ENCODE measurements at places on chromosomes 12 and 14.

DNA sequence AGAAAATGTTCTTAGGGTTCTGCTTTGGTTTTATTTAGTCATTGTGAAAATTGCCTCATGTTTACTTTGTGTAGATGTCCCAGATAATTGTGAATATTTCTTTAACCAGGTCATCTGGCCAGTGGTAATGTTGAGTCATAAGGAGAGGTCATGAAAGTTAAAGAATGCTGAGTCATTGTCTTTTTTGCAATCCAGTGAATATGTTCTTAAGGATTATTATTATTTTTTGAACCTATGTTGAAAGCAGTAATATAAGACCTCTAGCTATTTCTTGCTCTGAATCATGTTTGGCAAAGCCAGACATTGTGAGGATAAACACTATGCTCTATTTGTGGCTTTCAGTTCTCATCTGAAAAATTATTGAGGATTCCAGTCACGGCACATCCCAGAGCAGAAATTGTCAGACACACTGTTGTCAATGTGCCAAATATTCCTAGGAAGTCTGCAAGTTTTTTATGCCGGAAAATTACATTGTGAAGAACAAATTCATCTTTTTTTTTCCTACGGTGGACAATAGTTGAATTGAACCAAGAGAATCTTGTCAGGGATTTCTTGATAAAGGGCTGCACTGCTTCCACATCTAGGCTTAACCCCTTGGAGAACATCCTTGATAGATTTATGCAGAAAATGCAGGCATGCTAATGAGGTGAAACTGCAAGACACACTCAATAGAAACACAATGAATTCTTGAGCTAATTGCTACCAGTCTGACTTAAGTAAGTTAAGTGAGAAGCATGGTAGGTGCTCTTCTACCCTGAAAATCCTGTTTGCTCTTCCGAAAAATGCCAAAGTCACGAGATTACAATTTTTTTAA lies 369.6 kb downstream of the ATP23 start:
- DNase-seq: no peak

- no peak for DNase-seq
Observed at GRCh38 chr12:131701705-131702572, 9.0 kb upstream of the SFSWAP start.

GRCh38 chr12:132270516-132270915 lies 58.9 kb downstream of the GALNT9 start:
- no peak for DNase-seq

GRCh38 chr12:58067610-58068387 lies 126.4 kb downstream of the ATP23 start:
- DNase-seq: no peak

DNA sequence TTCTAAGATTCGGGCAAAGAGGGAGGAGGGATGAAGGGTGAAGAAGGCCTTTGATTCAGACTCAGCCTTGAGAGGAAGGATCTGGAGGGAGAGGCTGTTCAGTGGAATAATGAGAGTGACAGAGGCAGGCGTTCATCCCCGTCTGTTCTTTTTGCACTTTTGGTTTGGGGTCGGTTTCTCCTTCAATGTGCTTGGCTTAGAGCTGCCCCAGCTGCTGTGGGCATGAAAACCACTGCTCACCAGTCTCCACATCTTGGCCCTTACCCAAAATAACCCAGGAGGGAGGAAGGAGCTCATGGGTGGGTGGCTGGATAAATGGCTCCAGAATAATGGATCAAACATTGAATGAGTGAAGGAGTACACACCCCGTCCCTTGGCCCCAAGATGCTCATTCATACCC lies 261.7 kb upstream of the FKBP4 start:
- no peak for DNase-seq

DNA sequence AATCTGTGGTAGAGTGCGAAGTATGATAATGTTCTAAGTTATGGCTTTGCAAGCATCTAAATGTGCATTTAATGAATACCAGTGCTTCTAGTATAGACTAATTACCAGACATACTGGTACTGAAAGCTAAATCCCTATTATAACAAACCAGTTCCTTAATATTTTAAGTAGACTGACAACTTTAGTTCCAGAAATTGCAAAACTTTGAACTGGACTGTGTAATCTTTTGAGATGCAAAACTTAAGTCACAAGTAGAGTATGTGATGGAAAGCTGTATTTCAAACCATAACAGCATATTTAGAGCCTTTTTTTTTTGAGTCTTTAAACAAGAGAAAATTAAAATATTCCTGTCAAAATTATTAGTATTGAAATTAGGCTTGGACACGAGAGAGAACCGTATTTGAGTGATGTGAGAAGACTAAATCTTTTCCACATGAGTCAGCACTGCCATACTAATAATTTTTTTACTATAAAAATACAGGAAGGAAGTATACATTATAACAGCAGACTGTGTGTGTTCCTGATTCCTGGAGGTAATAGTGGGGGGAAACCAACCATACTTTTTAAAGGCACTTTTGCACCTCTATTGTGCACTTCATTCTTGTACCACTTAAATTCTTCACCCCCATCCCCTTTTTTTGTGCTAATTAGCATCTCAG lies 45.5 kb downstream of the PPM1A start:
- DNase-seq: no peak

- no peak for DNase-seq
Observed at GRCh38 chr12:95529693-95530225, 21.5 kb downstream of the USP44 start.

DNA sequence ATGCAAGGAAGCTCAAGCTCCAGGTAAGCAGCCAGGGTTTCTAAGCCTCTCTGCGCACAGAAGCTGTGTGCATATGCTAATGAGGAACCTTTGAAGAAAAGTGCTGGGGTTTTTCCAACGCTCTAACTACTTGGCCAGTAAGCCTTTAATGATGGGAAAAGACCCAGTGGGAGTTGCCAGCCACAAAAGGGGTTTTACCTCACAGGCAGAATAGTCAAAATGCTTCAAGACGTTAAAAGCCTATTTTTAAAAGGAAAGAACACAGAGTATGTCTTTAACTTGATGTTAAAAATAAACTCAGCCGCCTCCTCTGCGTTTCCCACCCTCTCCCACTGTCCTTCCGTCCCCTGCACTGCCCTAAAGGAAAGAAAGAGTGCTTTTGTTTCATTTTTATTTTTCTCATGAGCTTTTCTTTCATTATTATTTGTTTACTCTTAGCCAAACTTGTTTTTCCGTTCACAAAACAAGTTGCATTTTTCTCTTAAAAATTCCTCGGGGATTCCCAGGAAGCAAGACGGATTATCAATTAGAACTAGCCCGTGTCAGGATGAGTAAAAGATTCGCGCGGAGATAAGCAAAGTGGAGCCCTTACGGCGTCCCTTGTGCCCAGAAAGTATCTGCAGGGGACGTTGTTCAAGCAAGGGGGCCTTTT lies 209.8 kb upstream of the NUDT4 start:
- DNase-seq: no peak

GRCh38 chr12:41188058-41188840 lies at the start of gene PDZRN4:
PDZRN4 (plus strand) TSS chr12:41188320.
- DNase-seq: peak; percentile 53

DNA sequence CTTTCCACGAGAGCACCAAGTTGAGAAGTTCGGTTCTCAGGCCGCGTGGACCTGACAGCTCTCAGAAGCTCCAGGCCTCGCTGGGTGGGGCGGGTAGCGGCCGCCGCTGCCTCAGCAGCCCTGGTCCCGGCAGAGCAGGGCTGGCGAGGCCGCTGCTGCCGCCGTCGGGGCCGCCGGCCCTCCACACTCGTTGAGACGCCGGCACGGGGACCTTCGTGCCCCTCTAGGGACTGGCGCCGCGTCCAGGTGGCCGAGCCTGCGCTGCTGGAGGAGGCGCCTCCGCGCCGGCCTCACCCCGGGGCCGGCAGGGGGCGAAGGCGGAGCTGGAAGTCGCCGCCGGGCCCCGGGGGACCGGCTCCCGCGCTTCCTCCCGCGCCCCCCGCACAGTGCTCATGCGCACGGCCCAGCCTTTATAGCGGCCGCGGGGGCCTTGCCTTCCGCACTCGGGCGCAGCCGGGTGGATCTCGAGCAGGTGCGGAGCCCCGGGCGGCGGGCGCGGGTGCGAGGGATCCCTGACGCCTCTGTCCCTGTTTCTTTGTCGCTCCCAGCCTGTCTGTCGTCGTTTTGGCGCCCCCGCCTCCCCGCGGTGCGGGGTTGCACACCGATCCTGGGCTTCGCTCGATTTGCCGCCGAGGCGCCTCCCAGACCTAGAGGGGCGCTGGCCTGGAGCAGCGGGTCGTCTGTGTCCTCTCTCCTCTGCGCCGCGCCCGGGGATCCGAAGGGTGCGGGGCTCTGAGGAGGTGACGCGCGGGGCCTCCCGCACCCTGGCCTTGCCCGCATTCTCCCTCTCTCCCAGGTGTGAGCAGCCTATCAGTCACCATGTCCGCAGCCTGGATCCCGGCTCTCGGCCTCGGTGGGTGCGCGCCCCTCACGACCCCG lies at the start of gene COCH:
TSS of gene COCH (plus strand) at position 440 of the 879 bp plus-strand sequence. CDS start at position 820, 380 bp downstream.
- DNase-seq: peak; percentile 69

DNA sequence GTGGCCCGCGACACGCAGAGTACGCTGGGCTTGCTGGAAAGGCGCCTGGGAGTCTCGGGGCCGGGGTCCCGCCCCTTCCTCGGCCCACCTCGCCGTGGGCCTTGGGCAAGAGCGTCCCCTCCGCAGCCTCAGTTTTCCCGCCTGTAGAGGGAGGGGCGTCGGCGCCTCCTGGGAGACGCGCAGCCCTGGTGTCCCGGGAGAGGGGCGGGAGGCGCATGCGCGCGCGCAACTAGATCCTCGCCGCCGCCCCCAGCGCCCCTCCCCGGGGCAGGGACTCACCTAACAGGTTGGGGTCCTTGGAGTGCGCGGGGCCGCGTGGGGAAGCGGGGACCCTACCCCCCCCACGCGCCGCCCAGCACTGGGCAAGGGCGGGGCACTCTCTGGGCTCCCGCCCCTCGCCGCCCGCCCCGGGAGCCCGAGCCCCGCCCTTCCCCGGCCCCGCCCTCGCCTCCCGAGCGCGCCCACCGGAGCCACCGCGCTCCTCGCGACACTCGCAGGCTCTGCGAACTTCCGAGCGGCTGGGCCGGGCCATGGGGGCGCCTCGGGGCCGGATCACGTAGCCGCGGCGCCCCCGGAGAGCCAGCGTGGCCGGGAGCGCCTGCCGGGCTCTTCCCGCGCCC lies at the start of gene KIF26A:
TSS of gene KIF26A (plus strand) at position 490 of the 620 bp plus-strand sequence. CDS start 136 bp downstream, outside the sequence.
- DNase-seq: no peak

DNA sequence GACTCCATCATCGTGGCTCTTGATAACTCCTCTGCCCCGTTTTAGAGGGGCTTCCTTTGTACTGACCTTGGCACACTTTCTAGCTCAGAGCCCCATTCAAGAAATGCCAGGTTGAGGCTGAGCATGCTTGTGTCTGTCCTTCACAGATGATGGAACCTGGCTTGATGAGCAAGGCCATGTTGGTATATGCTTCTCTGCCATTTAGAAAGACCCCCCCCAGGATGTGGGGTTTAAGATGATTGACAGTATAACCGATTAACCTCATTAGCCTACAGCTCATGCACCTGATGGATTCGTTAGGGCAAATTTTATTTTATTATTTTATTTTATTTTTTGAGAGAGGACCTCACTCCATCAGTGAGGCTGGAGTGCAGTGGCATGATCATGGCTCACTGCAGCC lies 21.0 kb downstream of the BATF start:
- DNase-seq: no peak

- DNase-seq: no peak
Observed at GRCh38 chr14:104545151-104545941, 34.2 kb upstream of the C14orf180 start.

GRCh38 chr12:96360550-96360949 lies 39.7 kb downstream of the CDK17 start:
- no peak for DNase-seq

- no peak for DNase-seq
Observed at GRCh38 chr12:64065881-64066451, 156.1 kb downstream of the KICS2 start.

DNA sequence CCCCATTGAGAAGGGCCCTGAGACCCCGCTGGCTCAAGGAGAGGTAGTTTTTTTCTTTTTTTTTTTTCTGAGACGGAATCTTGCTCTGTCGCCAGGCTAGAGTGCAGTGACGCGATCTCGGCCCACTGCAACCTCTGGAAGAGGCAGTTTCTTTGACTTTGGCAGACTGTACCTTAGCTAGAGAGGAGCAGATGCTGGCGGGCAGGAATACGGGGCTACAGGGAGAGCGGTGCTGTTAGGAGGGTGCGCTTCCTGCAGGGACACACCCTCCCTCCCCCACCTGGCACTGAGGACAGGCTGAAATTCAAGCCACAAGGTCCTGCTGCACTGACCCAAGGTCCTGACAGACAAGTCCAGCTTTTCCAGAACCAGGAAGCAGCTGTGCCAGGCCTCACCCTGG lies 32.2 kb upstream of the NUDT14 start:
- no peak for DNase-seq

DNA sequence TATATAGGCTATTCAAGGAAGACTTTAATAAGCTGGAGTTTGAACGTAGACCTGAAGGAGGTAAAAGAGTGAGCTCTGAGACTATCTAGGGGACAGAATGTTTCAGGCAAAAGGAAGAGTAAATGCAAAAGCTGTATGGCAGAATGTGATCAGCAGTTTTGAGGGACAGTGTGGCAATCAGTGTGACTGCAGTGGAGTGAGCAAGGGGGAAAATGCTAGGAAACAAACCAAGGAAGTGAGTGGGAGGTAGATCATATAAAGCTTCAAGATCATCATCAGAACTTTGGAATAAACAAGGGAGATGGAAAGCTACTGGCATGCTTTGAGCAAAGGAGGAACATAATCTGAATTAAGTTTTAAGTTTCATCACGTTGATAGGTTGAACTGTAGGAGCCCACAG lies 67.5 kb upstream of the BTG1 start:
- no peak for DNase-seq

DNA sequence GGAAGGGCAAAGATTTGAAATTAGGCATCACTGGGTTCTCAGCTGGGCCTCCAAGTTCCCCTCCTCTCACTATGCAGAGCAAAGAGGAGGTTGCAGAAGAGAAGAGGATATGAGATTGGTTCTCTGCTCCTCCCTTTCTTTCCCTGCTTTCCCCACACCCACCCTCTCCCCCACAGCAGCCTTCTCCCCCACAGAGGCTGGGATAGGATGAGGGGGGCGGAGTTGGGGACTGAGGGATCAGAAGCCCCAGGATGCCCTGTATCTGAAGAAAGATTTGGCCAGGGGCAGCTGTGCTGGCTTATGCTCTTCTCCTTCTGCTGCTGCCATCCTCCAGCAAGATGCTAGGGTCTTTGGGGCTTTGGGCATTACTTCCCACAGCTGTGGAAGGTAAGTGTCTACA lies at the start of gene AMHR2:
TSS of gene AMHR2 (plus strand) at position 259 of the 400 bp plus-strand sequence. CDS start at position 339, 80 bp downstream.
- no peak for DNase-seq

DNA sequence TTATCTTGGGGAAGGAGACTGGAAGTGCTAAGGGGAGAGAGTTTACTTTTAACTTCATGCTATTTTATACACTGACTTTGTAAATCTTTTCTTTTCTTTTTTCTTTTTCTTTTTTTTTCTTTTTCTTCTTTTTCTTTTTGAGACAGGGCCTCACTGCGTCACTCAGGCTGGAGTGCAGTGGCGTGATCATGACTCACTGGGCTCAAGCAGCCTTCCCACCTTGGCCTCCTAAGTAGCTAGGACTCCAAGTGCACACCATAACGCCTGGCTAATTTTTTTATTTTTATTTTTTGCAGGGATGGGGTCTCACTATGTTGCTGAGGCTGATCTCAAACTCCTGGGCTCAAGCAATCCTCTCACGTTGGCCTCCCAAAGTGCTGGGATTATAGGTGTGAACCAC lies 294.6 kb upstream of the PRICKLE1 start:
- DNase-seq: no peak
